Naive B cell (primary cell): ENCODE measurements at places on chromosomes 3 and 15. TPM values are rescaled to one million over a fixed set of nuclear protein-coding genes. Genes with fewer than 3 reads are reported as not detected.

- H3K36me3 ChIP-seq = peaks cover under 1% of the 10 kb centered on the region
- DNase-seq = no peak
- no peaks in the 10 kb centered on the region for H3K27me3 ChIP-seq
- no peak overlapping the region for H3K27ac ChIP-seq
- H3K4me1 ChIP-seq = no peaks in the 10 kb centered on the region
These were observed 211.7 kb downstream of the DTWD1 start for GRCh38 chr15:49832511-49832910.

- H3K4me3 ChIP-seq = no peak overlapping the region
- no peak for DNase-seq
- no peak overlapping the region for H3K27ac ChIP-seq
- H3K4me1 ChIP-seq = no peaks in the 10 kb centered on the region
- H3K27me3 ChIP-seq = no peaks in the 10 kb centered on the region
These were observed 36.0 kb downstream of the USP13 start for GRCh38 chr3:179688850-179689249.

Gene ARID3B
- polyA plus RNA-seq = 5.8 TPM

Gene ADAMTSL3
- polyA plus RNA-seq = not detected

DNA sequence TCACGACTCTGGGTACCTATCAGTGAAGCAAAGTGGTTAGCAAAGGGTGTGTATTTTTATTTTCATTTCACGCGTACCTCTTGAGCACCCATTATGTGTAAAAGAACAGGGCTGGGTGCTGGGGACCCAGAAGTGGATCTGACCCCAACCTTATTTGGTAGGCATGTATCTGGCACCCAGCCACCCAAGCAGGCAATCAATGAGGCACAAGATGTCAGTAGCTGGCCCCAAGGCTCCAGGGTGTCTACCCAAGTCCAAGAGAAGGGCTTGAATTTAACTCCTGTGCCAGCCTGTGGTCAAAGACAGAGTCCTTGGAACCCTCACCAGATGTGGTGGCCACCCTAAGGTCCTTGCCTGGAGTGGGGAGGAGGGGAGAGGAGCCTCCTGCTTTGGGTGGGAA is 5.7 kb downstream of the PLEKHO2 start:
- H3K4me1 ChIP-seq = peaks cover 79% of the 10 kb centered on the region
- H3K4me3 ChIP-seq = peak overlapping the region; percentile 17
- no peak overlapping the region for H3K27ac ChIP-seq
- H3K36me3 ChIP-seq = peaks cover 25% of the 10 kb centered on the region

DNA sequence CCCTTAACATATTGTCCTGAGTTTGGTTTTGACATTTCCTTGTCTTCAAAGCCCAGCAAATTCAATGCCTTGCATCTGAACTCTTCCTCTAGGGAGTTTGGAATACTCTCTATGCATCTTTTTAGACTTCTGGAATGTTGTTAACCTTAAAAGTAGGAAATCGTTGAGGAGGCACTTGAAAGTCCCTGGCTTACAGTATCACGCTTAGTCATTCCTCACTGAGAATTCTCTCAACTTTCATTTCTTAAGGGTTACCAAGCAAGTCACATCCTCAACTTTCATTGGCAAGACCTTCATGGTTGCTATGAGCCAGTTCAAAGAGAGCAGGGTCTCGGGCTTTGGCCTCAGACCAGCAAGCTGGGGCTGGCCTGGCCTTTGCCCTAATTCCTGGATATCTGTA is 89.9 kb downstream of the ASB7 start:
- H3K27ac ChIP-seq = no peak overlapping the region
- H3K36me3 ChIP-seq = no peaks in the 10 kb centered on the region
- H3K4me1 ChIP-seq = no peaks in the 10 kb centered on the region
- H3K27me3 ChIP-seq = peaks cover 41% of the 10 kb centered on the region
- DNase-seq = no peak

Gene SCN11A
- not detected for polyA plus RNA-seq

Gene SLC22A14
- not detected for polyA plus RNA-seq

DNA sequence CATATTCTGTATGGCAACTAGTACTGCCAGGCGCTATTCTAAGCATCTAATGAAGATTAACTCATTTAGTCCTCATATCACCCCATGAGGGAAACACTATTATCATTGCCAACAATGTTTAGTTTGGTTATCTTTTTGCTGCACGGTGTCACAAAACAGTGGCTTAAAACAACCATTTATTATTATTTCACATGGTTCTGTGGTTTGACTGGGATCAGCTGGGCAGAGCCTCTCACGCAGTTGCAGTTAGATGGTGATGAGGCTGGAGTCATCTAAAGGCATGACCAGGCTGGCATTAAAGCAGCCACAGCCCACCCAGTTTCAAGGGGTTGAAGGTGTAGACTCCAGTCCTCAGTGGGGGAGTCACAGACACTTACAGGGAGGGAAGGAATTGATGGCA is 32.8 kb upstream of the RASA2 start:
- peaks cover 7% of the 10 kb centered on the region for H3K4me1 ChIP-seq
- no peak overlapping the region for H3K27ac ChIP-seq
- H3K27me3 ChIP-seq = no peaks in the 10 kb centered on the region
- H3K4me3 ChIP-seq = no peak overlapping the region
- no peak for DNase-seq

DNA sequence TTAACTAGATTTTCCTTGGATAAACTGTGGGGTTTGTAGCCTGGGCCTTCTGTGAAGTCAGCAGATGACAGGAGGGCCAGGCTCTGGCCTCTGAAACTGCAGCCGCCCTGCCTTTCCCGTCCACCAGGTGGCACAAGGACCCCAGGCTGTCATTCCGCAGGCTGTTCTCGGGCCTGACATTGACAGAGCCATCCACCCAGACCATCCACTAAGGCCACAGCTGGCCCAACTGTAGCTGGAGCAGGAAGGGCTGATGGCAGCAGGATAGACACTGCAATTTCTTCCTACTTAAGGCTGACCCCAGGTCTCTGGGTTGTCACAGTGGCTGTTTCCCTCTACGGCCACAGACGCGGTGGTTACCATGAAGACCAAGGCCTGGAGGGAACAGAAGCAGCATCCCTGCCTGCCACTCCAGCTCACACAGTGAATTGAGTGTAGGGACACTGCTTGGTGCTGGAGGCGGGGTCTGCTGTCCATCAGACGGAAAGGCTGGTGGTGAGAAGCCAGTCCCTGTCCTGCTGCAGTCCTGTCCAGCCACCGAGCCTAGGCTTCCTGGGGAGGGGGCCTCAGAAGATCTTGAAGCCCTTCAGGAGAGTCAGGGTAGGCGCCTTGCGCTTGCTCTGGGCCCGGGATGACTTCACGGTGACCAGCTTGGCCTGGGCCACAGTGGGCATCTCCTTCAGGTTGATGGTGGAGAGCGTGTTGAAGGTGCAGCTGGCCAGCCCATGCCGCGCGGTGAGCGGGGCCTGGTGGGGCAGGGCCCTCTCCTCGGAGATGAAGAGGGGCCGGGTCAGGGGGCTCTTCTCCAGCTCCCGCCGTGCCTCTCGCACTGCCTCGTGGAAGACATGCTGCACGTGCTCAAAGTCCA is 9.4 kb downstream of the SLC51B start:
- H3K27ac ChIP-seq = no peak overlapping the region
- H3K4me1 ChIP-seq = peaks cover 10% of the 10 kb centered on the region
- DNase-seq = peak; percentile 42
- no peaks in the 10 kb centered on the region for H3K36me3 ChIP-seq
- H3K27me3 ChIP-seq = peaks cover under 1% of the 10 kb centered on the region
- no peak overlapping the region for H3K4me3 ChIP-seq

DNA sequence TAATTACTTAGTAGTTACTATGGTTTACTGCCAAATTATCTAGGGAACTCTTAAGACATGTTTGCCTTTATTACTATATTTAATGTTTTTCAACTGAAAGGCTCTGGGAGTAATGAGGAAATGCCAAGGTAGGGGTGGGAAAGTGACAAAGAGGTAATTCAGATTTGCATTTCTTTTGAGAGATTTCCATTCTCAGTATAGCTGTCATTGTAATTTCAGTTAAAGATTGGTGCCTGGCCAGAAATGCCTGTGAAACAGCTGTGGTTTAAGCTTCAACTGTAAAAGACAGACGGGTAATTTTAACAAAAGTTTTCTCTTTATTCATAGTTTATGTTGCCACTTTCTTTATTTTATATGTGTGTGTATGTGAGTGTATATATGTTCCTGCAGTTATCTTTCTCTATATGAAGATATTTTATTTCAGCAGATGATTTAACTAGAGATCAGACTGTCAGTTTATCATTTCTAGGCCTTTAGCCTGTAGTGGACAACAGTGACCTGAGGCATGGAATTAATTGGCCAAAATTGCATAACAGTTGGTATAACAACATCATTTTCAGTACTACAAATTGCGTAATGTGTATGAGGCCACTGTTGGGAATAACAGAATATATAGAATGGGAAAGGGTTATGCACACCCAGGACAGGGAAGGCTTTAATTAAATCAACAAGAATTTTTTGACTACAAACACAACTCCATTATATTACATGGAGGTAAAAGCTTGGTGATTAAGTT is 119.0 kb downstream of the BBX start:
- H3K36me3 ChIP-seq = no peaks in the 10 kb centered on the region
- no peak for DNase-seq

Gene OR5H14
- polyA plus RNA-seq = not detected

Gene EAF1
- polyA plus RNA-seq = 9.4 TPM

DNA sequence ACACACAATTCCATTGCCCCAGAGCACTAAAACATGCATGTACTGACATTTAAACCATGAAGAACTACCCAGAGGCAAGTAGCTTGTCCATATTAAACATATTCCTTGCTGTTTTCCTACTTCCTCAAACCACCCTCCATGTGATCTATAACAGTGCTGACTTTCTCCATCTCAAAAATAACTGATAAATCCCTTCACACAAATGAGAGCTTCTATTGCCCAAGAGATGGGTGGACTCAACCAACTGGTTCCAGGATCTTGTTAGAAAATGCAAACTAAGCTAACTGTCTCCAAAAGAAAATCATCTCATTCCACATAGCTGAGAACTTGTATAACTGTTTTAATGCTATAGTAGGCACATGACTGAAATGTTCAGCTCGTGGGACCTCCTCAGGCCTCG is 29.6 kb downstream of the DCLK3 start:
- H3K4me1 ChIP-seq = no peaks in the 10 kb centered on the region
- DNase-seq = no peak
- no peak overlapping the region for H3K27ac ChIP-seq
- H3K36me3 ChIP-seq = no peaks in the 10 kb centered on the region

DNA sequence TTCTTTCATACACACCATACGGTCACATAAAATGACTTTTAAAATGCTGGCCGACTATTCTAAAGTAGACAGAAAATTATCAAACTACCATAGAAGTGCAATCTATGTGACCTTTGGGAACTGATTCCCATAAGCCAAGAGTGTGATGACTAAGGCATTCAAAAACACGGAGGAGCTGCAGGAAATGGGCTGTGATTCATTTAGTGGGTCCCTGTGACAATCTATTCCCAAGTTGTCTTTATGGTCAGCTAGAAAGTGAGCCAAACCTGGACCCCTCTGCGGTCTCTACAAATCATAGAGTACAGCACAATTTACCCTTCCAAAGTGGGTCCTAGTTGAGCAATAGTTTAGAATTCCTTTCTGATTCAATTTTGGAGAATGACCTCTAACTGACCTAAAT is 251.5 kb upstream of the CBLB start:
- no peak overlapping the region for H3K27ac ChIP-seq
- H3K27me3 ChIP-seq = peaks cover 5% of the 10 kb centered on the region
- H3K4me1 ChIP-seq = no peaks in the 10 kb centered on the region
- H3K36me3 ChIP-seq = no peaks in the 10 kb centered on the region

- no peak overlapping the region for H3K27ac ChIP-seq
- peaks cover 6% of the 10 kb centered on the region for H3K4me1 ChIP-seq
- DNase-seq = no peak
- H3K36me3 ChIP-seq = no peaks in the 10 kb centered on the region
These were observed 4.7 kb upstream of the ITGA11 start for GRCh38 chr15:68436680-68437079.

DNA sequence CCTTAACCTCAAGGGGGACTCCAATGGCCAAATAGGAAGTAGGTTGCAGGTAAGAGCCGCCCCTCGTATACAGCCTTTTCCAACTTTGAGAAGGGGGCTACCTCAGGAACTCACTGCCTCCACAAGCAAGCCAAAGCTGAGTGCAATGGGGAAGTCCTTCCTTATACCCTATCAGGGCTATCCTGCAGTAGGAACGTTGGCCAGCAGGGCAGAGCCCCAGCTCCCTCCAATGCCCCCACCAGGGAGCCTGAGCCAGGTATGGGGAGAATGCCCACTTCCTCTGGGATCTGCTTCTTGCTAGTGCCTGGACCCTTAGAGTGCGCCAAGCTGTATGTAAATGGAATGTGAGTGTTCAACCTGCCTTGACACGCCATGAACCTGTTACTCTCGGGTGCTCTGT is 16.3 kb downstream of the CACNA2D2 start:
- H3K4me3 ChIP-seq = no peak overlapping the region
- no peaks in the 10 kb centered on the region for H3K36me3 ChIP-seq
- H3K4me1 ChIP-seq = no peaks in the 10 kb centered on the region
- DNase-seq = no peak
- no peaks in the 10 kb centered on the region for H3K27me3 ChIP-seq
- no peak overlapping the region for H3K27ac ChIP-seq

- no peak overlapping the region for H3K27ac ChIP-seq
- H3K4me1 ChIP-seq = peaks cover 4% of the 10 kb centered on the region
- DNase-seq = no peak
- no peak overlapping the region for H3K4me3 ChIP-seq
These were observed 364.2 kb downstream of the RBMS3 start for GRCh38 chr3:29644956-29645636.

Gene TMEM40
- 0.92 TPM for polyA plus RNA-seq

DNA sequence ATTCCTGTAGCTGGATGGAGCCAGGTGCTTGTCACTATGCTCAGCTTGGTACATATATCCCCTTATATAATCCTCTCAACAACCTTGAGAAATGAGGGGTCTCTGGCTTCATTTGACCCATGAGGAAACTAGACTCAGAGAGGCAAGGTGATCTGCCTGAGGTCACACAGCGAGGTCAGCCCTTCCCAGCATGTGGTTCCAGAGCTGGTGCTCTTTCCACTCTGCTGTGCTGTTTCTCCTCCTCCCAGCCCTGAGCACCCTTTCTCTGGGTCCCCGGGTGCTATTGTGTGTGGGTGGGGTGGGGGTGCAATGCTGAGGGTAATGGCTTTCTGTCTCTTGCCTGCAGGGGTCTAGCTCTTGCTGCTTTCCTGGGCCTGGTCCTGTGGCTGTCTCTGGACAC is 19.3 kb downstream of the SLC28A1 start:
- H3K4me1 ChIP-seq = no peaks in the 10 kb centered on the region
- H3K36me3 ChIP-seq = peaks cover 20% of the 10 kb centered on the region
- DNase-seq = no peak
- H3K27ac ChIP-seq = no peak overlapping the region
- H3K4me3 ChIP-seq = no peak overlapping the region

- H3K4me3 ChIP-seq = no peak overlapping the region
- no peak for DNase-seq
- H3K4me1 ChIP-seq = no peaks in the 10 kb centered on the region
- no peak overlapping the region for H3K27ac ChIP-seq
These were observed 72.7 kb upstream of the FAM174B start for GRCh38 chr15:92728266-92728665.
